ENCODE measurements at places on chromosomes 11 and 22. TPM values are rescaled to one million over a fixed set of nuclear protein-coding genes. Genes with fewer than 3 reads are reported as not detected.

DNA sequence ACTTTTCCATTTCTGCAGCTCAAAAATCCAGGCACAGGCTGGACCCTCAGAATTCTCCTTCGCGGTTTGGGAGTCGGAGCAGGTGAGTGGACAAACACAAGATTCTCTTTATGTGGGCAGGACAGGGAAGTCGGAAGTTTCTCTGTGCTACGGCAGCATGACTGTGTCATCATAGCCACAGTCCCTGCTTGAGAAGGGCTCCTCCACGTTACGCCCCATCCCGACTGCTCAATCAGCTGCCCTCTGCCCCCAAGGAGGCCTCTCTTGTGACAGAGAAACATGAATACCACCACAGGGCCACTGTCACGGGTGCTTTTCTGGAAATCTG is 89.0 kb upstream of the SHISAL1 start:
- H3K4me1 ChIP-seq = peaks cover 3% of the 10 kb centered on the region
- H3K4me3 ChIP-seq = no peak overlapping the region
- H3K27ac ChIP-seq = no peak overlapping the region
- H3K27me3 ChIP-seq = no peaks in the 10 kb centered on the region
- DNase-seq = peak; percentile 24

- H3K4me3 ChIP-seq = no peak overlapping the region
- H3K36me3 ChIP-seq = peaks cover 5% of the 10 kb centered on the region
- no peak for DNase-seq
- H3K4me1 ChIP-seq = no peaks in the 10 kb centered on the region
Observed at GRCh38 chr22:49807780-49808708, 19.6 kb downstream of the BRD1 start.

DNA sequence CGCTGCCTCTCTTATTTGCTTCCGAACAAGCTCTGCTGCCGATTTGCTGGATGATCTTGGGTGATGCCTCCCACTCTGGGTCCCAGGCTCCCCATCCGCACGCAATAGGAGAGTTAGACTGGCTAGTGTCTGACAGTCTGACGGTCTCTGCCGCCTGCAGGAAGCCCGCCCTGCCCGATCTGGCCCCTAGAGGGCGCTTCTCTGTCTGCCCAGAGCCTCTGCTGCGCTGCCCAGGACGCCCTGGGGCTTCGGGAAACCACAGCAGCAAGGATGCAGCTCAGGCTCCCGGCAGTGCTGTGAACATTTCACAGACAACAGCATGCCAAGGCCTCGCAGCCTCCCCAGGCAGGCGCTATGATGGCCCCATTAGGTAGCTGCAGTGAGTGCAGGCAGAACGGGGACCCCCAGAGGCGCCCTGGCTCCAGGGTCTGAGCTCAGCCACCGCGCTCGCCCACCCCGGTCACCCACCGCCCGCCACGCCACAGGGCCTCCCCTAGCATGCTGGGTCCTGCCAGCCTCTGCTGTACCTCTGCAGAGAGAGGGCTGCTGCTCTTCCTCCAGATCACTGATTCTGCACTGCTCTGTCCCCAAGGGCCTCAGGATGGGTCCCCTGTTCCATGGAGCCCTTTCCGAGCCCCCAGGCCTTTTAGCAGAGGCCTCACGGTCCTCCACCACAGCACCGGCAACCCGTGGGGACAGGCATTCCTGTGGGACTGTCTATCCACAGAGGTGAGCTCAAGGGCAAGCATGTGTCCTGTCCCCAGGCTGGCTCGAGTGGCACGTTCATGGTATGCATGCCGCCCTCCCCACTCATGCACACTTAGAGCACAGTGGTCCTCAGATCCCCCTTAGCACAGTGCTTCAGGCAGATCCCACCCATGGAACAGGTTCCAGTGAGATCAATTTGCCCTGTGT is 4.3 kb upstream of the BAIAP2L2 start:
- no peak for DNase-seq
- H3K4me3 ChIP-seq = no peak overlapping the region
- no peaks in the 10 kb centered on the region for H3K27me3 ChIP-seq
- peaks cover 6% of the 10 kb centered on the region for H3K4me1 ChIP-seq
- H3K27ac ChIP-seq = no peak overlapping the region
- H3K36me3 ChIP-seq = no peaks in the 10 kb centered on the region

DNA sequence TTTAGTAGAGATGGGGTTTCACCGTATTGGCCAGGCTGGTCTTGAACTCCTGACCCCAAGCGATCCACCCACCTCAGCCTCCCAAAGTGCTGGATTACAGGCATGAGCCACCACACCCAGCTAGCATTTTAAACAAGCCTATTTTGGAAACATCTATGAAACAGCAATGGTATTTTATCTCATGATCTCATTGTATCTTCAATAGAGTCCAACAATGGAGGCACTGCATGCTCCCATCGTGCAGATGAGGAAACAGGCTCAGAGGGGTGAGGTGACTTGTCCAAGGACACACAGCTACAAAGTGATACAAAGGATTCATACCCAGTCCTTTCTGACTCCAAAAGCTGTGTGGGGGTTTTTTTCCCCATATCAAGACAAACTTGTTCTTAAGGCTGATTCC is 39.0 kb upstream of the RTL6 start:
- DNase-seq = no peak
- H3K4me1 ChIP-seq = no peaks in the 10 kb centered on the region
- no peak overlapping the region for H3K4me3 ChIP-seq
- H3K36me3 ChIP-seq = no peaks in the 10 kb centered on the region

DNA sequence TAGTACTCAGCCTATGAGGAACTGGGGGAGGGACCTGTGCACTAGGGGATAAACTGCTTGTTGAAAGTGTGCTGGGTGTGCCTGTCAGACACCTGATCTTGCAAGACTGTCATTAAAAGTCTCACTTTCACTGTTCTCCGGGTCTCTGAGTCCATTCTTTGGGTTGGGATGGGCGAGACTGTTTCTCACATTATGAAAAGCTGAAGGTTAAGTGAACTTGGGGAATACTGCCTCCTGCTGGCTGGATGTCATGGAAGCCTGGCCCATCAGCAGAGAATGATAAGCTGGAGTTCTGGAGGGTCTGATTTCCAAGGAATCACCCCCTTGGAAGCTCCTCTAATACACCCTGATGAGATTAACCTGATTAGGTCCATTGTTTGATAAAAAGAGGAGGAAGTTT is 9.0 kb upstream of the VPREB1 start:
- no peak overlapping the region for H3K4me3 ChIP-seq
- no peak for DNase-seq
- no peaks in the 10 kb centered on the region for H3K36me3 ChIP-seq
- peaks cover 98% of the 10 kb centered on the region for H3K27me3 ChIP-seq

The MRGPRX4 gene
- not detected for polyA plus RNA-seq

The ZFTA gene
- polyA plus RNA-seq = 9.5 TPM

The OR51T1 gene
- not detected for polyA plus RNA-seq

The HOATZ gene
- polyA plus RNA-seq = not detected

The CD151 gene
- 212 TPM for polyA plus RNA-seq

Data from H1 (cell line).